Esophagus squamous epithelium (tissue), 5 donors: ENCODE measurements at places on chromosomes 16 and 17. TPM values are rescaled to one million over a fixed set of nuclear protein-coding genes. Genes with fewer than 3 reads are reported as not detected.

GRCh38 chr17:80272366-80272765 lies 11.7 kb downstream of the RNF213 start:
- no peak for DNase-seq

DNA sequence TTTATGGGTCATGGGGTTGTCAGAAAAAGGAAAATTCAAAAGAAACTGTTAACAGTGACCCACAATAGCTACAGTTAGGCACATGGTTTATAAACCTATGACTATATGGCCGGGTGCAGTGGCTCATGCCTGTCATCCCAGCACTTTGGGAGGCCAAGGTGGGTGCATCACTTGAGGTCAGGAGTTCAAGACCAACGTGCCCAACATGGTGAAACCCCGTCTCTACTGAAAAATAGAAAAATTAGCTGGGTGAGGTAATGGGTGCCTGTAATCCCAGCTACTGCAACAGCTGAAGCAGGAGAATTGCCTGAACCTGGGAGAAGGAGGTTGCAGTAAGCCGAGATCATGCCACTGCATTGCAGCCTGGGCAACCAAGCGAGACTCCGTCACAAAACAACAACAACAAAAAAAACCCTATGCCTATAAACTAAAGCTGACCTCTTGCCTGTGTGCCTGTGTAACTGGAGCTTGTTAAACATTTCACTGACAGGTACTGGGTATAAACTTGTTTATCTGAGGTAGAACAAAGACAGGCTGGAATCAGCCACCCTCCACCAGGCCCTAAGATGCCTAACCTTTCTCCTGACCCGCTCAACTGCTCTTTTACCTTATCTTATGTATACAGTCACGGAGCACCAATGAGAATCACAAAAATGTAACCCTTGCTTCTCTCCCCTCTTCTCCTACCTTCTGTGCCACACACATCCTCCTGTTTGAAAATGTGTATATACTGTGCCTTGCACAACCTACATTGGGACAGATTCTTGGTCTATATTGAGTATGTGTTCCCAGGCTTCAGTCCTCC lies 62.9 kb upstream of the ATF7IP2 start:
- no peak for DNase-seq

Gene CTRB1
- total RNA-seq = not detected

Gene MT4
- not detected for total RNA-seq

Gene CHP2
- 0.38 TPM for total RNA-seq
